ENCODE measurements at places on chromosomes 2 and 18.

GRCh38 chr2:237383991-237384671 lies 29.8 kb downstream of the COL6A3 start:
- no peak for DNase-seq

DNA sequence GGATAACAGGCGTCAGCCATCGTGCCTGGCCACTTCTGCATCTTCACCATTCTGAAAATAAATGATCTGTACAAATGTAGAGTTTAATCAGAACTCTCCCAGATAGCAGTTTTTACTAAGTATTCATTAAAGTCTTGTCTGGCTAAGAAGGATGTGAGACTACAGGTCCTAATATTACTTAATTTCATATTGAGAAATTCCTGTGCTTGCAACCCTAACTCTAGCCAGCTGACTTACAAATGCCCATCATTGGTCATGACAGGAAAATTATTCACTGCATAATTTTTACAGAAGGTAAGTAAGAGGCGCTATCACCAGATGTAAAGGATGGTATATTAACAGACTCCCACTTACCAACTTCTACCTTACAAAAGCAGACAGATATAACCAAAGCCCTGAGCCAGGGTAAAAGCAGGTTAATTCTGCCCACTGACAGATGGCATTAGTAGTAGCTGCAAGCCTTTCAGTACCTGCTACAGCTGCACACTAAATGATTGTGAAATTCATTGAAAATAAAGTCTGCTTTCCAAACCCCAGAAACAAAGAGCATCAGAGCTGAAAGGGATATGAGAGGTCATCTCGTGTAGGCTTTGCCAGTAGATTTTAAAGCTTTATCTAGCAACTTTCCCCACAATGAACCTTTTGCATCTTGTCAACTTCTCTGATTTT lies 271.3 kb upstream of the STON1 start:
- no peak for DNase-seq

DNA sequence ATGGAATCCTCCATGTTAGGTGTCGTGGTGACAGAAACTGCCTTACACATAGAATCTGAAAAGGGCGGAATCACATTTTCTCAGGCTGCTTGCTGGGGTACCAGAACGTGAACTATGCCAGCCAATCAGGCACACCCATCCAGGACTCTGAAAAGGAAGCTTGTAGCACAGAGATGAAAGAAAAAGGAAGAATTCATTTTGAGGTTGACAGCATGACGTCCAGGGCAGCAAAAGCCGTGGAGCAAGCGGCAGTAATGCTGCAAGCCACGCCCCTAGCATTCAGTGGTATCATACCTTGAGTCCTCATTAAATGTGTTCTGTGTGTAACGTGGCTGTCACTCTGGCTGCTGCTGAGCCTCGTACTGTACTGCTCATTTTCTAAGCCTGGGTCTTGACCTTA lies 304.0 kb downstream of the DYSF start:
- DNase-seq: no peak

GRCh38 chr2:187397886-187398285 lies 50.2 kb downstream of the CALCRL start:
- DNase-seq: no peak

GRCh38 chr2:8608411-8608954 lies 73.4 kb upstream of the ID2 start:
- no peak for DNase-seq

- DNase-seq: no peak
Measured at GRCh38 chr2:42369532-42370229, 8.7 kb upstream of the COX7A2L start.

GRCh38 chr2:47310801-47311560 lies 92.0 kb upstream of the MSH2 start:
- no peak for DNase-seq

- DNase-seq: no peak
Measured at GRCh38 chr18:56538746-56539145, 99.6 kb downstream of the TXNL1 start.

DNA sequence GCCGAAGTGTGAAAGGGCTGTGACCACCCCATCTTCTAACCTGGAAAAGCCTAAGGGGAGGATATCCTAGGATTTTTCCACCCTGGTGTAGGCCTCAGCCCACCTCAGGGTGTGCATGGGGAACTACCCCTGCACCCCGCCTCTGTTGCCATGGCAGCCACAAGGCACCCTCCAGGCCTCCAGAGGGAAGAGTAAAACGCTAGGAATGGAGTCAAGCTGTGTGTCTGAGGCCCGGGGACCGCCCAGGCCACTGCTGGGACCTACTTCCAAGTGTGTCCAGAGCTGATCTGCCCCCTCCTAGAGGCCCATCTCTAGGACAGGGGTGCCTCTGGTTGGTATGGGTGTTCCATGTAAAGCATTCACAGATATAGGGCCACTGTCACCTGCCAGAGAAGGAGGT lies 86.7 kb downstream of the PLB1 start:
- DNase-seq: no peak

DNA sequence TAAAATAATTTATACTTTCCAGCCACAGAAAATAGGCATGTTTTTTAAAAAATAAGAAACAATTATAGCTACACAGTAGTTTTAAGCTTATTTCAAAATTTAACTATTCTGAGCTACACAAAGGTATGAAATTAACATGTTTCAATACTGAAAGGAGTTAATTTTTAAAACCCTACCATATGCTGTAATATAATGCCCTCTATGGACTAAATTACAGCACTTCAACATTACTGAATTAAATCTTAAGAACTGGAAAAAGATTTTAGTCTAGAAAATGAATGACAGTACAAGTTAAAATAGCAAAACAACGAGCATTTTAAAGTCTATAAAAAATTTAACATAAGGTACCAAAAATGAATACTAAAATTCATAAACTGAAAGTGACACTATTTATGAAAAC lies 36.3 kb downstream of the RTN4 start:
- no peak for DNase-seq

DNA sequence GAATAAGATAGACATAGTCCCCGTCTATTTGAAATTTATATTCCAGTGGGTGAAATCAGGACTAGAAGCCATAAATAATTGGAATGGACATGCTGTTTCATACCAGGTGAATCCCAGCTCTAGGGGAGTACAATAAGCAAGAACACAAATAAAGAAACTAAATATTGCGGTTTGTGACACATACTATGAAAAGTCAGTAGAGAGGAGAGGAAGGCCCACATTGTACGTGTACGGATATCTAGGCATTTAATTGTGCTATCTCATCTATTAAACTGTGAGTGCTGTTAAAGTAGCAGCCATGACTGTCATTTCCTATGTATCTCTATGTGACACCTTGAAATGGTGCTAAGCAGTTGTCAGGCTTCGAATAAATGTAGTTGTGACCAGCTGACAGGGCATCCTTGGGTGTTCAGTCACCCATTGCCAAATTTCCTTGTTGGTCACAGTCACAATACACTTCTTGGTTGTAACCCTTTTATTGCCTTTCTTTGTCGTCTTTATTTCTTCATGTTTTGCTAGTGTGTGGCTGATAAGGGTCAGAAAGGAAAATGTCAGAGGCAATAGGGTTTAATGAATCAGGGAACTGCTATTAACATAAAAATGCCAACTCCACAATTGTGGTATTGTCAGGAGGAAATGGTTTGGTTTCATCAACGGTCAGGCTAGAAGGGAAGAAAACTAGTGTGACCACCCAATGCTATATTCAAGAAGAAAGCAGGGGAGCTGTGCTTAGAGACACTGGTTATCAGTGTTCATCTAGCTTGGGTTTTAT lies 31.5 kb downstream of the CPO start:
- no peak for DNase-seq

GRCh38 chr2:182038576-182038975 lies 52.9 kb downstream of the PPP1R1C start:
- DNase-seq: no peak

- no peak for DNase-seq
Measured at GRCh38 chr18:11040823-11041656, 108.3 kb downstream of the PIEZO2 start.

DNA sequence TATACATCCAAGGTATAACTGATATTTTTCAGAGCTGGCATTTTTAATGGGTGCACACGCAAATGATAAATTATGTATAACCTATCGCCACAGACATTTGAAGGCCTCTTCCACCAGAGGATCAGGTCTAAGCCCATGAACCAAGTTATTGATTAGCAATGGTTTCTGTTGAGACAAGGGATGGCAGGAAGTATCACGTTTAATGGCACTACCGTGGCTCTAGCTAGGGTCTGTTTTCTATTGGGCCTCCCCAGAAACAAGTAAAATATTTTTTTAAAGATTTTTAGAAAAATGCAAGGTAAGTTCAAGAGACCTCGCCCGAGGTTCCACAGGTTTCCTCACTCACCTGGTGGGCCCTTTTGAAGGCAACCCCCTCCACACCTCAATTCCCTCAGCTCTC lies 667 bp downstream of the GFPT1 start:
- no peak for DNase-seq

GRCh38 chr2:3871002-3871401 lies 167.6 kb downstream of the DCDC2C start:
- no peak for DNase-seq

DNA sequence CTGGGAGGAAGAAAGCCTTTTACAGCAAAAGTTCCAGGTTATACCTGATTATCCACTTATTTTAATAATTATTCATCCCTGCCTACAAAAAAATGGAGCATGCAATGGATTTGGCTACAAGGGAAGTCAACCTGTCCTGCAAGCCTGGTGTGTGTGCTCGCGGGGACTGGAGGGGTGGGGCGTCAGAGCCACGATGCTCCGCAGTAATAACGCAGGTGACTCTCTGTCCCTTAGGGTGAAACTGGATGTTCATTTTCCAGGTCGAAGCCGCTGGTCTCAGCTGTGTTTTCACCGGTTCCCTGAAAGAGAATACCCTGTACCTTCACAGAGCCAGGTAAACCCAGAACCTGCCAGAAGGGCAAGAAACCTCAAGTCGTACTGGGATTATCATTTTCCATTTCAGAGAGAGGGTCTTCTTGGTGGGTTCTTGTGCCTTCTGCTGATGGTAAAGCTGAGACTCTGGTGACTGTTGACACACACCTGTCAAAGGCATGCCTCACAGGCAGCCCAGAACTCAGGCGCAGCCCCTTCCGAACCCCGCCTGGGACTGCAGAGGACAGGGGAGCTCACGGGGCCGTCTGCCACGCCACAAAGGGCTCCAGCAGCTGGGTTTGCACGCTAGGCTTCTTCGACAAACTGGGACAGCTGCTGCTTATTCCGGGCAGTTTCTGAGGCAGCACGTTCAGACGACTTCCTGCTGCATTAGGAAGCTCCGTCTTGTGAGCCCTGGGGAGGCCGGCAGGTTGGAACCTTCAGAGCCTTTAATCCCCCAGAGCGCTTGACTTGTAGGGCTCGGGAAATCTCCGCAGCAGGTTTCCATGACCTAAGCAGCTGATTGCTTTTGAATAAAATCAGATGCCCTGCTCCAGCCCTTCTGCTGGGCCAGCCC lies 58.6 kb downstream of the KCNG2 start:
- no peak for DNase-seq

GRCh38 chr2:24559473-24560113 lies 68.5 kb downstream of the NCOA1 start:
- DNase-seq: no peak

DNA sequence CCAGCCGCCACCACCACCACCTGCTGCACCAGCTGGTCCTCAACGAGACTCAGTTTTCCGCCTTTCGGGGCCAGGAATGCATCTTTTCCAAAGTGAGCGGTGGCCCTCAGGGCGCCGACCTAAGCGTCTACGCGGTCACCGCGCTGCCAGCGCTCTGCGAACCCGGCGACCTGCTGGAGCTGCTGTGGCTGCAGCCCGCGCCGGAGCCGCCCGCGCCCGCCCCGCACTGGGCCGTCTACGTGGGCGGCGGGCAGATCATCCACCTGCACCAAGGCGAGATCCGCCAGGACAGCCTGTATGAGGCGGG lies 1.6 kb downstream of the LRATD1 start:
- DNase-seq: no peak

DNA sequence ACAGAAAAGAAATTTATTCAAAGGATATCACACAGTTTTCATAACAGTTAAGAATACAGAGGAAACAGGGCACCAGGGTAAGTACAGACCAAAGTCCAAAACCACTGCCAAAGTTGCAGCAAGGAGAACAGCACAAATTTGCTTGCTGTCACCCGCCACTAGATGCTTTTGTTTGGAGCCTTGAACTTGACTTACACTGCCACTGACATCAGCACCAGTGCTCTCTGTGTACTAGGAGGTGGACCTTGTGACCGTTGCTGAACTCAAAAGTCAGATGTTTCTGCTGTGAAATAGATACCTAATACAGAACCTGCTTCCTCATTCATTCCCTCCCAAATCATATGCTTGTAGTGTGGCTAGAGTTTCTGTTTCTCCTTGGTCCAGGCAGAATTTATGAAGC lies 578.3 kb upstream of the TMEFF2 start:
- DNase-seq: no peak
